Activated naive CD8-positive, alpha-beta T cell treated with anti-CD3 and anti-CD28 coated beads for 36 hours (primary cell): ENCODE measurements at places on chromosomes 6 and 20. TPM values are rescaled to one million over a fixed set of nuclear protein-coding genes. Genes with fewer than 3 reads are reported as not detected.

- no peak for DNase-seq
Measured at GRCh38 chr20:45235995-45236394, 14.8 kb downstream of the SEMG2 start.

Gene ME1
- total RNA-seq: not detected

GRCh38 chr6:163147994-163148393, 266.5 kb upstream of the QKI start:
- no peak for DNase-seq

Gene CYP24A1
- total RNA-seq: not detected

Gene WFDC5
- total RNA-seq: 0.23 TPM

Gene SLC17A2
- total RNA-seq: not detected

Gene PKIB
- 0.52 TPM for total RNA-seq

Gene SLPI
- not detected for total RNA-seq

GRCh38 chr20:57210054-57210910, 56.2 kb downstream of the BMP7 start:
- no peak for DNase-seq

- no peak for DNase-seq
Measured at GRCh38 chr6:127053032-127053874, 65.2 kb upstream of the RSPO3 start.

Gene CST5
- total RNA-seq: not detected
